Stimulated activated CD8-positive, alpha-beta memory T cell treated with anti-CD3 and anti-CD28 coated beads, Interleukin-4, amount 100 ng/mL, for 48 hours (primary cell): ENCODE measurements at places on chromosomes 13 and 19.

- no peak for DNase-seq
Observed at GRCh38 chr13:73880365-73880764, 253.8 kb downstream of the KLF12 start.

DNA sequence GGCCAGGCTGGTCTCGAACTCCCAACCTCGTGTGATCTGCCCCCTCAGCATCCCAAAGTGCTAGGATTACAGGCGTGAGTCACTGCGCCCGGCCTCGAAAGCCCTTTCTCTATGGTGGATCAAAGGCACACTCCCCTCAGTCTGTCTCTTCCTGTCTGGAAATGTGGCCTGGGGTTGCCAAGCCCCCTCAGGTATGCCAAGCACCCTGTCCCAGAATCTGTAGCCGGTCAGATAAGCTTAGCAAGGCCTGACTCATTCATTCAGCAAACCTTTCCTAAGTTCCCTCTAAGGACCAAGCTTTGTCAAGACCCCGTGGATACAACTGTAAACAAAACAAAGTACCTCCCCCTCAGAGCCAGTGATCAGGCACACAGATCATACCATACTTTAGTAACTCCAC, 14.1 kb downstream of the NUCB1 start:
- DNase-seq: no peak

DNA sequence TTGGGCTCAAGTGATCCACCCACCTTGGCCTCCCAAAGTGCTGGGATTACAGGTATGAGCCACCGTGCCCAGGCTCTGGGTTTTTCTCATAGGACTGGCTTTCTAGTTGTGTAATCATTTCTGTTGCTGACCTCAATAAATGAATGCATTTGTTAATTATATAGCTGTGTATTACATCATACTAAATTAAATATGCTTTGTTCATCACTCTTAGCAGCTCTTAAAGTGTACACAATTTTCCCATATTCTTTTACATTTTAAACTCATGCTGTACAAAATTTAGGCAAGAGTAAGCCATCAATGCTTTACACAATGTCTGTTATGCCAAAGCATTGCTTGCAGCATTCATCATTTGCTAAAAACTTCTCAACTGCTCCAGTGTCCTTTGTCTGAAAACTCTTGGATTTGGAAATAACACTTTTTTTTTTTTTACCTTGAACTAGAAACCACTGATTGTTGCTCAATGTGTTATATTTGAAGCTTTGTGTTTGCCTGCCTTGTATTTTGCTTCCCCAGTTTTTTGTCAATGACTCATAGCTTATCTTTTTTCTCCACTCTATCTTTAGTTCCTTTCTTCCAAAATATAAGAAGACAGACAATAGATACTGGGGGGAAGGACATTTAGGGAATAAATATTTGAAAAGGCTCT, 31.4 kb downstream of the CCDC122 start:
- no peak for DNase-seq

DNA sequence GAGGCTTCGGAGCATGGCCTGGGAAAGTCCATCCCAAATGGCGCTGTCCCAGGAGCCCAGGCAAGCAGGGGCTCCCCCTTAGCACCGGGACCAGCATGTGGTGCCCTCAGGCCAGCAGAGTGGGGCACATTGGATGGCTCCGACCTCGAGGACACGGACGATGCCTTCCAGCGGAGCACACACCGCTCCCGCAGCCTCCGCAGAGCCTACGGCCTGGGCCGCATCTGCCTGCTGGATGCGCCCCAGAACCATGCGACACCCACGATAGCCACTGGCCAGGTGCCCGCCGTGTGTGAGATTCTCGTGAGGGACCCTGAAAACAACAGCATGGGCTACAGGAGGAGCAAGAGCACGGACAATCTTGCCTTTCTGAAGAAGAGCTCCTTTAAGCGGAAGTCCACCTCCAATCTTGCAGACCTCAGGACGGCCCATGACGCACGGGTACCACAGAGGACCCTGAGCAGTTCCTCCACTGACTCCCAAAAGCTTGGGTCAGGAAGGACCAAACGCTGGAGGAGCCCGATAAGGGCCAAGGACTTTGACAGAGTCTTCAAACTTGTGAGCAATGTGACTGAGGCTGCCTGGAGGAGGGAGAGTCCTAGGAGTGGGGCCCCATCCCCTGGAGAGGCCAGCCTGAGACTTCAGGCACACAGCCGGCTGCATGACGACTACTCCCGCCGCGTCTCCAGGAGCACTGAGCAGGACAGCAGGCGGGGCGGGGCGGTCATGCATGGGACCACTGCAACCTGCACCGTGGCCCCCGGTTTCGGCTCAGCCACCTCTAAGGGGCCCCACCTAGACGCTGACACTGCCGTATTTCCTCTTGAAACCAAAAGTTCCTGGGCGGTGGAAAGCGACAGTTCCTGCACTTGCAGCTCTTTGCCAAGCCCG, 63.1 kb downstream of the SPATA13 start:
- no peak for DNase-seq

DNA sequence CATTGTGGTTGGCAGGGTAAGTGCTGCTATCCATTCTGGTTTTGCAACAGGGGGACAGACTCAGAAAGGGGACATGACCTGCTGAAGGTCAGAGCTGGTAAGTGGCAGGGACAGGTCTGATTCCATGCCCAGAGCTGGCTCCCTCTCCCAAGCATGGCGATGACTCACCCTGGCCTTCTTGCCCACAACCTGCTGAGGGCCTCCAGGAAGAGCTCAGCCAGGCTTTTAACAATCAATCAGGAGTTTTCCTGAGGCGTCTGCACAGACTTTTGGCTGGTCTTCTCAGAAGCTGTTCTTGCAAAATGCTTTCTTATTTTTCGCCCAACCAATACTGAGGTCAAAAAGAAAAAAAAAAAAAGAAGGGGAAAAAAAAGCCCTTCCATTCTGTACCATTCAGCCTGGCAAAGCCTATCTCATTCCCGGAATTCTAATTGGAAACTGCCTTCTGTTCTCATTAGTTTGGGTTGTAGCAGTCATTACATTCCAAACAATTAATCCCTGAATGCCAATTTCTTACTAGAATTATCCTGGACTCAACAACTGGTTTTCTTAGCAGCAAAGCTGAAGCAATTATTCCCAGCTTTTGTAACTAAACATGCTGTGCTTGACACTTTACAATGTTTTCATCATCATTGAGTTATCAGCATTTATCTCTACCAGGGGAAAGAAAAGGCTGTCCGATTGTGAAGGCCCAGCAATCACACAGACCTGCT, 17.7 kb downstream of the SIAH3 start:
- no peak for DNase-seq

DNA sequence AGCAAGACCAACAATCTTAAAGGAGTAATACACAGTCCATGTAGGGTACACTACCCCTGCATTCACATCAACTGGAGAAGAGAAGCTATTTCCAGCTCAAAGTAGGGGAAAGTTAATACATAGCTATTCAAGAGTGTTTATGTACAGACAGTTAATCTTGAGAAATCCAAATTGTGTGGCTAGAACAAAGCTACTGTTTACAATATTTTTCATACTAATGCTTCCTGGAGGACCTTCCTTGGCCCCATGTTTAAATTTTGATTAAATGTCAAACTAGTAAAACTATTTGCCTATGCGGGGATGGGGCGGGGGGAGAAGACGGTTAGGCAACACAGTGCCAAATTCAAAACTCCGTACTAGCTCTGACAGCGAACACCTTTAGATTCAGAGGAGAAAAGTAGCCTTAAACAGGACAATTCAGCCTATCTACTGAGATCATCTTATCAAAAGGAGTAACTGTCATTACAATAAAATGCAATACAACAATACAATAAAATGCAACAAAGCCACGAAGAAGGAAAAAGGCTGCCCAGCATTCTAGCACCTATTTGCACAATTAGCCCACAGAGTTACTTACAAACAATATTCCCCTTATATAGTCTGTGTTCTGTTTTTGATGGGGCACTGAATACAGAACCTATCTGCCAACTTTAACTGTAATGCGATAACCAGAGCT, 29.1 kb downstream of the BRD4 start:
- DNase-seq: no peak

DNA sequence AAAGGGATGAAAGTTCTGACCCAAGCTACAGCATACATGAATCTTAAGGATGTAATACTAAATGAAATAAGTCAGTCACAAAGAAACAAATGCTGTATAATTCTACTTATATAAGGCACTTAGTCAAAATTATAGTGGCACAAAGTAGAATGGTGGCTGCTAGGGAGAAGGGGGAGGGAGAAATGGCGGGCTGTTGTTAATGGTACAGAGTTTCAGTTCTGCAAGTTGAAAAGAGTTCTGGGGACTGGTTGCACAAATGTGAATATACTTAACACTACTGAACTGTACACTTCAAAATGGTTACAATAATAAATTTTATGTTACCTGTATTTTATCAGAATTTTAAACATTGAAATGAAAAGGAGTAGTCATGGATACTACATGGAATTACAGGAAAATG, 48.9 kb upstream of the CLDN10 start:
- no peak for DNase-seq
